ENCODE measurements at places on chromosomes 3 and 15.

- peak; percentile 78 for DNase-seq
These were observed 36.1 kb downstream of the BNC1 start for GRCh38 chr15:83248151-83249029.

DNA sequence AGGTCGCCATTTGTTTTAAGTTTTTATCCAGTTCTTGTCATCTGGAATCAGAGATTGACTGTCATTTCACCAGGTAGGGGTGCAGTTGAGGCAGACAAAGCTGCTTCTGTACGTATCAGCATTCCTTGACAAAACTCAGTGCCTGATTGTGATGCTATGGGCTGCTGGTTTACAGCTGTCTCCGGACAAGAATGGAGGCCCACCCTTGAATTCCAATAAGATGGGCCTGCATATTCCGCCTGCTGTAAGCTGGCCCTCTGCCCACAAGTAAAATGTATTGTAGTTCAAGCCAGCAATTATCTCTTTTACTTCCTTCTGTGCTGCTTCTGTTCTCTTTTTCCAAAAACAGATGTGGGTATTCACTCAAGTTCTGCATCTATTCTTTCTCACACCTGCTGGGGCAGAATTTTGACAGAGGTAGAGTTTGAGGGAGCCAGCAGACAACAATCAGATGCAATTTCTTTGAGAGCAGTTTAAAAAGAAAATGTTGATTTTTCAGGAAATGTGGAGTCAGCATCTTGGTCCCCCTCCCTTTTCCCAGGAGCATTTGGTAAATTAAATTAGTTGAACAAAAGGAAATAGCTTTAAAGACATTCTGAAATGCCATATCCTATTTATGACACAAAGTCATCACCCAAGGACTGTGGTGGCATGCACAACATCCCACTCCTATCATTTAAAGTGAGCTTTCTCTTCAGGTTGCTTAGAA lies 53.5 kb downstream of the IQCH start:
- DNase-seq = no peak

DNA sequence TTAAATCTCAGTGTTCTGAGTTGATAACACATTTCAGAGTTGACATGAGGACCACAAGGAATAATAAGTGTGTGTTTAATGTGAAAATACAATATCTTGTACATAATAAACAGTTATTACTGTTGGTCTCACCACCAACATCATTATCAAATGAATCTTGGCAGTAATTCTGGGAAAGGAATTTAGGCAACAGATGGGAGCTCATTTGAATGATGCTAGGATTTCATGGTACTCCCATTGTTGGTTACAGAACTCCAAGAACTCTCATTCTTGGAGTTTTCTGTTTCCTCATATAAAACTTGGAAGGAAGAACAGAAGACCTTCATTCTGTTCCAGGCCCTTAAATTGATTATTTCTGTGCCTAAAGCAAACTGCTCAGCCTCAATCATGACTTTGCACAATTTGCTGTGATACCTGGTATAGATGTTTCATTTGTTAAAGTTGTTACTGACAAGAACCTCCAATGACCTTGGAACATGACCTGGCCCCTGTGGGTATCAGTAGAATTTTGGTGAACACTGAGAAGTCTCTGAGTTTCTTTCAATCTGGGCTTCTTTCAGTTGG lies 385.8 kb downstream of the LPP start:
- DNase-seq = no peak

GRCh38 chr3:140761076-140761639 lies 83.3 kb downstream of the TRIM42 start:
- no peak for DNase-seq

GRCh38 chr15:72865486-72865885 lies 81.9 kb upstream of the ADPGK start:
- no peak for DNase-seq

GRCh38 chr3:13017361-13018042 lies 55.7 kb downstream of the IQSEC1 start:
- DNase-seq = no peak

DNA sequence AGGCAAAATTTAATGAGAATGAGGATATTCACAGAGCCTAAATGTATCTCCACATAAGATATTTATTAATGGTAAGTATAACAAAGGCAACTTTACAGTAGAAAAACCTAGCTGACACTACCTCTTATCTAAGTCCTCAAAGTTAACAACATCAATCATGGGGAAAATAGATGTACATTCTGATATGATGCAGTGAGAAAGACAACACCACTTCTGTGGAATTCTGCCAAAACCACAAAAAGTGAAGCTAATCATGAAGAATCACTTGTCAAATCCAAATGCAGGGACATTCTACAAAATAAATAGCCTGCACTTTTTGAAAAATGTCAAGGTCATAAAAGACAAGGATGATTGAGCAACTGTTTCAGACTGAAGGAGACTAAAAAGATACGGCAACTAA lies 27.5 kb upstream of the EOMES start:
- no peak for DNase-seq

- peak; percentile 78 for DNase-seq
These were observed at the start of gene PHLDB2 for GRCh38 chr3:111859061-111859973. Gene PHLDB2 (plus strand): TSS chr3:111859265. CDS start chr3:111884078, 24,813 bp downstream.

DNA sequence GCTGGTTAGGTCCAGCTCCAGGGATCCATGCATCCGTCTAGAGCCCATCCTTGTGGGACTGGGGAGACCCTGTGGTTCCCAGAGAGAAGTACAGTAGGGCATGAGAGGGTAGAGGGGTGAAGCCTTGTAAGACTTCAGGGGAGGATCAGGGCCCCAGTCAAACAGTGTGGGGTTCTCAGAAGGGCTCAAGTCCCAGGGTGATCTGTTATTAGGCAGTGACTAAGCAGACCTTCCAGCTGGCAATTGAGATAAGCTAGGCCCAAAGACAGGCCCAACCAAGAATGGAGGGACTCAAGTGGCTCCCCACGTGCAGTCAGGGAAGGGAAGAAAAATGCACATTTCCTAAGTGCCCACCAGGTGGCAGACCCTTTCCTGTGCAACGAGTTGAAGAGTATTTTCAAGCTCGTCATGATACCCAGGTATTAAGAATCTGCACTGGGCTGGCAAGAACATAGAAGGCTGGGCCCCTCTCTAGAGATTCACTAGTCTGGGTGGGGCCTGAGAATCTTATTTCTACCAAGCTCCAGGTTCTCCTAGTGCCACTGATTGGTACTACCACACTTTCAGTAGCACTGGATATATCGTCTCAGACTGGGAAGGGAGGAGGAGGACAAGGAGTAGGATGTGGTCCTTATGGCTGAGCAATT lies 240.8 kb downstream of the NR1D2 start:
- DNase-seq = peak; percentile 67

GRCh38 chr3:37511463-37511920 lies 337.1 kb upstream of the LRRFIP2 start:
- DNase-seq = no peak

- no peak for DNase-seq
These were observed 75.4 kb upstream of the PLXNA1 start for GRCh38 chr3:126907557-126907956.

GRCh38 chr15:70093481-70094319 lies 4.0 kb downstream of the TLE3 start:
- DNase-seq = peak; percentile 39

DNA sequence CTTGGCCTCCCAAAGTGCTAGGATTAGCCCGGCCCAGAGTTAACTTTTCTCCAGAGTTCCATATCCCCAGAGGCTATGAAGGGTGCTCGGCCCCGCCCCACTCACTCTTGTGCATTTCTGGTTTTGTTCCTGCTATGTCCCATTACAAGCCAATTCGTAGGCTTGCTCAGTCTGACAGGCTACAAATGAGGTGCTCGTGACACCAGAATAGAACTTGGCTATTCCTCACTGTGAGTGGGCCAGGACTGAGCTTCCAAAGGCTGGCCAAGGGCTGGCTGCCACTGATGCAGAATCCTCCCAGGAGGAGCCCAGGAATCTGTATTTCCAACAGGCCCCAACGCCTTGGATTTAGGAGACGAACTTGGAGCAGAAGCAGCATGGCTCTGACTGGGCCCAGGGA lies 282.7 kb upstream of the C2CD4B start:
- DNase-seq = no peak

- no peak for DNase-seq
These were observed 115.1 kb downstream of the IQSEC1 start for GRCh38 chr3:12957824-12958792.

DNA sequence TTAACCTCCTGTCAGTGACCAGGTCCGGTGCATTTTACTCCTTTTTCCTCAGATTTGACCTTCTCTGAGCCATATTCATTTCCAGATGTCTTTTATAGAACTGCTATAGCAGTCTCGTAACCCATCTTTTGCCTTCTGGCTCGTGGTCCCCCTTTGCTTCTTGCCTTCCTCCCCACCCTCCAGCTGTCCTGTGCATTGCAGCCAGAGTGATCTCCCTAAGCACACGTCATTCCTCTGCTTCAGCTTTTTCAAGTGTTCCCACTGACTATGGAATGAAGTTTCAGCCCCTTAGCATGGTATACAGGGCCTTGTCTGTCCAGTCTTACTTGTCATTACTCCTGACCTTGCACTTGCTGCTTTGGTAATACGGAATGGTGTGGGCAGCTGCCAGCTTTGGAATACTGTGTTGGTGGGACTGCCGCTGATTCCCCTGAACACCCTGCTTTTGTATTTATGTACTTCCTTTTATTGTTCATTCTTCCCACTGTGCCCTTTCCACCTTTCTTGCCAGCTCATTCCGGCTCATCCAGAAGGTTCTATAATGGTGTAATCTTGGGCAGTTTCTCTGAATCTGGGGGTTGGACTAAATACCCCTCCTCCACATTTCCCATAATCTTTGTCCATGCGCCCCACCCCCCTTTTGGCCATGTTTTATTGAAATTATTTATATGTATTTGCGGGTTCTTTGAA lies 38.9 kb downstream of the SLC25A26 start:
- DNase-seq = peak; percentile 47

DNA sequence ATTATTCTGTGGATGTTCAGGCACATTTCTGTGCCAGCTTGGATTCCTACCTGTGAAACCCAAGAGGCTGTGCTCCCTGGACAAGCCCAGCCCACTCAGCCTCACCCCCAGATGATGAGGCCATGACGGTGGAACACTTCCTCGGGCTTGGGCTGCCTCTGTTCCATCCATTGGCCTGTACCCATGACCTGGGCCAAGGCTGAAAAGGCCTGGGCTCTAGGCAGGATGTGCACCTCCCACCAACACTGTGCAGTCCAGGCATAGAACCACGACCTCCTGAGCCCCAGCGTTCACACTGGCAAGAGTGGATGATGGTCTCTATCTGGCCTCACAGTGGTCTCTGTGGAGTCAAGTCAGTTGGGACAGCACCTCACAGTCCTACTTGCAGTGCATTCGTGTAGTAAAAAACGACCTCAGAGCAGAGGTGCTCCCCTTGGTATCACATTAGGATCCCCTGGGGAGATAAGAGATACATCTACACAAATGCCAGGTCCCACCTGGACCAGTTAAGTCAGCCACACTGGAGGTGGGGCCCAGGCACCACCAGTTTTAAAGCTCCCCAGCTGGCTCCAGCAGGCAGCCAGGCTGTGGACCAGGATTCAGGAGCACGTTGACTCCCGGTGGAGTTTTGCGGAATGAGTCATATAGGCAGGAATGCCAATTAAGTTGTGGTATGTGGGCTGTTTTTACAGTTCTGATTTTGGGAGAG lies 39.0 kb upstream of the IGF1R start:
- DNase-seq = peak; percentile 5

- peak; percentile 90 for DNase-seq
These were observed 65.3 kb downstream of the CHAC1 start for GRCh38 chr15:41018534-41018933.

GRCh38 chr3:36862076-36862755 lies 82.6 kb downstream of the TRANK1 start:
- no peak for DNase-seq

GRCh38 chr3:37800022-37800551 lies 61.6 kb upstream of the CTDSPL start:
- DNase-seq = no peak

GRCh38 chr15:89656116-89656815 lies 999 bp upstream of the KIF7 start:
- DNase-seq = no peak

GRCh38 chr3:134274571-134274970 lies 23.9 kb upstream of the RYK start:
- no peak for DNase-seq

- no peak for DNase-seq
These were observed 14.0 kb downstream of the DNAH12 start for GRCh38 chr3:57530071-57530608.

Data from endothelial cell of umbilical vein (primary cell).